CD8-positive, alpha-beta T cell (primary cell): ENCODE measurements at places on chromosomes 12 and 14.

DNA sequence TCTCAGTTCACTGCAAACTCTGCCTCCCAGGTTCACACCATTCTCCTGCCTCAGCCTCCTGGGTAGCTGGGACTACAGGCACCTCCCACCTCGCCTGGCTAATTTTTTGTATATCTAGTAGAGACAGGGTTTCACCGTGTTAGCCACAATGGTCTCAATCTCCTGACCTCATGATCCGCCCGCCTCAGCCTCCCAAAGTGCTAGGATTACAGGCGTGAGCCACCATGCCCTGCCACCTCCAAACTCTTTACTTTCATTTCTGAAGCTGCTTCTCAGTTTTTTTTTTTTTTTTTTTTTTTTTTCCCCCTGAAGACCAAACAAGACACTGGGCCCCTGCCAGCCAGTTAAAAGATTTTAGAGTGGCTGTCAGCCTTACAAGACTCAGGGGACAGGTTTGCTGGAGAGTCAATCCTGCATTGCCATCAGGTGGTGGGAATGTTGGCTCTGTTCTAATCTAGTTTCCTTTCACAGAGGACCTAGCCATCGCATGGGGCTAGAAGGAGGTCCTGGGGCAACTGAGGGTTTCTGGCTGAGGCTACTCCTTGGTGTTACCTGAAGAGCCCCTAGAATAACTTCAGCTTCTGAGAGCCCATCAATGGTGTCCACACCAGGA lies 37.4 kb upstream of the HIGD1C start:
- no peak for DNase-seq

GRCh38 chr12:6734506-6735387 lies 10.9 kb downstream of the COPS7A start:
- DNase-seq = no peak

GRCh38 chr12:14665354-14666348 lies 30.7 kb downstream of the GUCY2C start:
- peak; percentile 6 for DNase-seq

- DNase-seq = no peak
These were observed 1.5 kb downstream of the LAG3 start for GRCh38 chr12:6773590-6774351.

GRCh38 chr14:104237651-104238423 lies 99.5 kb downstream of the KIF26A start:
- no peak for DNase-seq

GRCh38 chr12:27332714-27333402 lies at the start of gene BMAL2:
Gene BMAL2 (plus strand): TSS chr12:27332836. CDS start chr12:27333073, 237 bp downstream.
- DNase-seq = no peak

DNA sequence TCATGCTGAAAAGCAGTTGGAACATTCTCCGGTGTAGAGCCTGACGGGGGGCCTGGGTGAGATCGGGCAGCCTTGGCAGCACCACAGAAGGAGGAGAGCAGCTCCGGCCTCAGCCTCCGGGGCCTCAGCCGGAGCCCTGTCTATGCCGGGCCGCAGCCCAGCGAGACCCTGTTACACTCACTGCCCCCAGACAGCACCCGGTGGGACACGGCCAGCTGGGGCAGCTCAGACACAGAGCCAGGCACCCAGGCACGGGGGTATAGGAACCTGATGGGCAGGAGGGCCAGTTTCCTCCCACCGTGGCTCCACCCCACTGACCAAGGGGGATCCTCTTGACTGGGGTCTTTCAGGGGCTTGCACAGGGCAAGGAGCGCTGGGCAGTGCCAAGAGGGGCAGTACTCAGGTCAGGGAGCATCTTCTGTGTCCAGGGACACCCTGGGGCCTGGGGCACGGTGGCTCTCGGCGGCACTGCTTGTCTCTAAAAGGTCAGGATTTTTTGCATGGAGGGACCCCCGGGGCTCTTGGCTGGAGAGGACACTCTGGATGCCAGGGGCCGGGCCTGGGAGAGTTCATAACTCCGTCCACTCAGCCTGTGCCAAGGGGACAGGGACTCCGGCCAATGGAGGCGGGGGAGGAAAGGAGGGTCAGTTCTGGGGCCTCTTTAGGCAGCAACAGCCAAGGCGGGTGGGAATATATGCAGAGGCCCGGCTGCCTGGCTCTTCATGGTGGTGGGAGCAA lies 9.4 kb downstream of the INF2 start:
- no peak for DNase-seq

DNA sequence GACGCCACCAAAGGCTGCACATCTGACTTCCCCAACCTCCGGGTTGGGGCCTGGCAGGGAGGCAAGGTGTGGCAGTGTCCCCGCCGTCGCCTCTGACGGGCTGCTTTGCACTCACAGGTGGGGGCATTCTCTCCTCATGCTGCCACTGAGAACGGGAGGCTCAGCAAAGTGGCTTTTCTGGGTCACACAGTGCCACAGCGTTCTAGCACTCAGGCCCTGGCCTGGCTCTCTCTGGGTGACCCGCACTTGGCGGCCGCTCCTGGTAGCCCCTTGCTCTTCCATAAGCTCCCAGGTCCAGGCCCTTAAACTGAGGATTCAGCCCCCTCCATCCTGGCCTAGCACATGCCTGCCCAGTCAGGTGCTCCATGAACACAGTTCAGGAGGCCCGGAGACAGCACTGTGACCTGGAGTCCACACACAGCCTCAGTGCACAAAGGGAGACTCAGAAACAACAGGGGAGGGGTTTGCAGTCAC lies 25.2 kb downstream of the SERPINA1 start:
- no peak for DNase-seq

DNA sequence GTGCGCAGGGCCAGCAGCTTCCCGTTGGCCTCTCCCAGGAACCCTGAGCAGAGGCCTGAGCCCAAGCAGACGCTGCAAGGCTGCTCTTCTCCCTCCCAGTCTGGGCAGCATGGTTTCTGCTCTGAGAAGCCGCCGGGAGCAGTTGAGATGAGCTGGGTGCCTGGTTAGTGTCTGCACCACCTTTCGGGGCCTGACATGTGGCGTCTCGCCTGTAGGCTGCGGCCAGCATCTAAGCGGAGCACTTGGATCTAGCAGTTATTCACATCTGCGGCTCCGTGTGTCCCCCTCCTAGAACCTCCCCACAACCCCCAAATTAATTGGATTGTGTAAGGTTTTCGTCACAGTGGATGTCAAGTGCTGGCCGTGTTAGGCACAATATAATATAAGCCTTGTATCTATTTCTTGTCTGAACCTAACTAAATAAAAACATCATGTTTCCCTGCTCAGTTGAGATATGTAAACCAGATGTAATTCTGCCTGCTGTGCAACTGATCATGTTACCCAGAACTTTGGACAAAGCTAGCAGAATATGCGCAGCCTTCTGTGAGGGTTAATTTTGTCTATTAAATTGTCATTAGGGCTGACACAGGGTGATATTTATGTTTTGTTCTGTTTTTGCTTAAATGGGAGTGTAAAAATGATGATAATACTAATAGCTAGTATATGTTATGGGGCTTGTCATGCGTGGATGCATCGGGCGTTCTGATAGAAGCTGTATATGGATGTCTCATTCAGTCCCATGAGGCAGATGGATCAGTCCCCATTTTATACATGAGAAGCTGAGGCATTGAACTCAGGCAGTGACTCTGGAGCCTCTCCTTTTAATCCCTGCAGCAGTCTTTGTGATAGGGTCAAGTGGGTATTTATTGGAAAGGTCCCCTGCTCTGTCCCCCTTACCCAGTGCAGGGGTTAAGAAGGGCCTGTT lies 45.8 kb downstream of the ELK3 start:
- no peak for DNase-seq

GRCh38 chr14:65258391-65258790 lies 154.1 kb upstream of the FUT8 start:
- no peak for DNase-seq
